Activated CD8-positive, alpha-beta T cell treated with anti-CD3 and anti-CD28 coated beads, Interleukin-2, amount 10 ng/mL, durations not matched to agents 7 days and 5 days (primary cell): ENCODE measurements at places on chromosomes 5 and 9.

DNA sequence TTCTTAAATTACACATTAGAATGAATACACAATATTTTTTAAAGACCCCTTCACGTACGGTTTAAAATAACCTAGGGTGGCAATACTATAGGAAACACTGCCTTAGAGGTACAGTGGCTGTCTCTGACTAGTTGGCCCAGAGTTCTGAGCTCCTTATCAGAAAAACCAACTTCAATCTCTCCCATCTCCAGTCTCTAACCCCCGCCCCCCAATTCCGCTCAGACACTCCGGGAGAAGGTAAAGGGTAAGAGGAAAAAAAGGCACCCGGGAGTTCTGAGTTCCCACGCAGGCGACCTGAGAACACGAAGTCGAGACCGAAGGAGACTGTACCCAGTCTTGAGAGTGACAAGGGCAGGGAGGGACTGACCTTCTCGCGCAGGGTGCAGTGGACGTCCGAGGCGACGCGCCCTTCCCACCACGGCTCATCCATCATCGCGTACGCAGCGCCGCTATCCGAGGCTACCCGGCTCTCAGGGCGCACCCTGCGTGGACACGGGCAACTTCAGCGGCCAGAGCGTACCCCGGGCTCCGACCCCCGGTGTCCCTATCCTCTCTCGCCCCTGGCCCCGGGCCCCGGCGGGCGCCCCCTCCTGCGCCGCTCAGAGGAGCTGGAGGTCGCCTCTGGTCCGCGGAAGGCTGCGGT is 752 bp downstream of the CCNJL start:
- no peak for DNase-seq

DNA sequence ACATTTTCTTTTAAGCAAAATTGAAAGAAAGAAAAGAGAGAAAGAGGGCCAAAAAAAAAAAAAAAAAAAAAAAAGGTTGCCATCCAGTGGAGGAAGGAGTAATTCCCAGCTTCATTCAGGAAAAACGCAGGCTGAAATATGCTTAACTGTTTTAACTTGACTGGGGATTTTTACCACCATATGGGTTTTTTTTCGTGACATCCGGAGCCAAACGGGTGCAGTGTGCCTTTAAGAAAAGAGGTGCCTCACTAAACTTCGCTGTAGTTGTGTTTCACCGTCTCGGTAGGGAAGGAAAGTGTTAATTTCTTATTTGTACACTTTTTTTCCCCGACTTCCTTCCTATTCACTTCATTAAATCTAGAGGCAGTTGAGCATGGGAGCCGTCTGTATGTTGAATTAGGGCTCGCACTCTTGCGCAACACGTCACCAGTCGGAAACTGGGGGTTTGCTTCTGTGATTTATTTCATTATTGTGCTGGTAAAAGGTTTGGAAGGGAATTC is 143.0 kb downstream of the SMARCA2 start:
- DNase-seq = peak; percentile 51

DNA sequence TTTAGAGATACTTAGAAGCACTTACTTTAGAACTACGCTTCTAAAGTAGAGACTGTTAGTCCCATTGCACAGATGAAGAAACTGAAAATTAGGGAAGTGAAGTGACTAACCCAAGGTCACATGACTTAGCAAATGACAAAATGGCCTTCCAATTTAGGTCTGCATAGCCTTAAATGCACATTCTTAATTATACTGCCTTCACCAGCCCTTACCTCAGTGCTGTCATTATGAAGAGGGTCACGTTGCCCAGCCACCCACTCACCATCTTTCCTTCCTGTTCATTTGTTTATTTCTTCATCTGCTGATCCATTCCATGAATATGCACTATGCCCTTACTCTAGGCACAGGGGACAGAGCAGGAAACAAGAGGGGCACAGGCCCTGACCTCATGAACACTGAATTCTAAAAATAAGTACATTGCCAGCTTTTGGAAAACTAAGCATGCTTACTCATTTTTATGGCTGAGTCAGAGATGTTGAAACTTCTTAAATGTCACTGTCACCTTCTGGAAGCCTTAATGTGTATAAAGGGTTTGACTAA is 8.6 kb downstream of the HAVCR2 start:
- DNase-seq = no peak

GRCh38 chr5:142411656-142412425 is 87.0 kb upstream of the SPRY4 start:
- DNase-seq = no peak

GRCh38 chr9:136171801-136172411 is 33.0 kb downstream of the LHX3 start:
- DNase-seq = no peak

GRCh38 chr9:126501383-126502331 is 112.1 kb upstream of the LMX1B start:
- DNase-seq = no peak

- no peak for DNase-seq
Observed at GRCh38 chr9:128891321-128892220, 9.6 kb downstream of the LRRC8A start.

GRCh38 chr9:128124873-128125579 is 2.5 kb downstream of the PTGES2 start:
- peak; percentile 51 for DNase-seq

GRCh38 chr9:4206718-4207117 is 93.2 kb downstream of the GLIS3 start:
- no peak for DNase-seq

DNA sequence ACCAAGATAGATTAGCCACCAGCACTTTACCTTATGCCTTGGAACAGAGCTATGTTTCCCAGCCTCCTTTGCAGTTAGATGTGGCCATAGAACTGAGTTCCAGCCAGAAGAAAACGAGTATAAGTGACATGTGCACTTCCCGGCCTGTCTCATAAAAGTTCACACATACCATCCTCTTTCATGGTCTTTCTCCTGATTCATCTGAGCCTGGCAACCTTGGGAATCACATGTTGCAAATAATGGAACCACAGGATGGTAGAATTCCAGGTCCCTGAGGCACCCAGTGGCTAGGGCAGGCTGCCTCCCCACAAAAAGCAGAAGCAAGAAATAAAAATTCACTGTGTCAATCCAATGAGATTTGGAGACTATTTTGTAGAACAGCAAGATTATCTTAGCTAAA is 128.1 kb downstream of the PDE4D start:
- no peak for DNase-seq

- DNase-seq = no peak
Observed at GRCh38 chr9:135214706-135215105, 127.2 kb downstream of the OLFM1 start.

DNA sequence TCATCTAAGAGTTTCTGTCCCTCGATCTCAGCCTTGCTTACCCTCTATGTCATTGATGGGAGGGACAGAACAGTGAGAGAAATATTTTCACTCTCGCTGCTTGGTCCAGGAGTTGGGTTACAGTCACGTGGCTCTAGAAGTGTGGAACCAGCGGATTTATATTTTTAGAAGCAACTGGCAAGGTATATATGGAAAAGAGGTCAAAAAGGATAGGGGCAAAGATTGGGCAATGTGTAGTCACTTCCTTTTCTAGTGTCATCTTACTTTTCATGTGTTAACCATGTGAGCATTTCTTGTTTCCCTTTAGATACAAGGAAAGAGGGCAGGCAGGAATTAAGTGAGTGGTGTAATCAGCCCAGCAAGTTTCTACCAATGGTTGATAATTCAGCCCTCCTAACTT is 111.5 kb upstream of the ZNF366 start:
- no peak for DNase-seq

GRCh38 chr5:116068028-116068632 is 16.7 kb upstream of the COMMD10 start:
- peak; percentile 62 for DNase-seq

GRCh38 chr5:180623411-180623834 is 26.0 kb downstream of the FLT4 start:
- no peak for DNase-seq

DNA sequence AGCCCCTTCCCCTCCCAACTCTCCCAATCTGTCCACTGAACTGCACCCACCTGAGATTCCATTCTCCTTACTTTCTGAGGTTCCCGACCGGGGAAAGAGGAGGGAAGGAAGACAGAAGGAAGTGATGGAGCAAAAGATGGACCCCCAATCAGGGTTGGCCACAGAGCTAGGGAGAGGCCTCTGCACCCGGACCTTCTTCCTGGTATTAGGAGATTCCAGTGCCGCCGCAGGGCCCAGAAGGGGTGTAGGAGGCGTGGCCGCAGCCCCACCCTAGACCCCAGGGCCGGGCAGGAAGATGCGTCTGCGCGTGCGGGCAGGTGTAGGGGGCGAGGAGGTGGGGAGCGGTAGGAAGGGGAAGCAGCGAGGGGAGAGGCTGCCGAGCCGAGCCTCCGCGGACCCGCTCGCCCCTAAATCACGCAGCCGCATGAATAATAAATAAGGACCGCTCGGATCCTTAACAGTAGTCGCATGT is 104.2 kb upstream of the MVB12B start:
- DNase-seq = peak; percentile 18

DNA sequence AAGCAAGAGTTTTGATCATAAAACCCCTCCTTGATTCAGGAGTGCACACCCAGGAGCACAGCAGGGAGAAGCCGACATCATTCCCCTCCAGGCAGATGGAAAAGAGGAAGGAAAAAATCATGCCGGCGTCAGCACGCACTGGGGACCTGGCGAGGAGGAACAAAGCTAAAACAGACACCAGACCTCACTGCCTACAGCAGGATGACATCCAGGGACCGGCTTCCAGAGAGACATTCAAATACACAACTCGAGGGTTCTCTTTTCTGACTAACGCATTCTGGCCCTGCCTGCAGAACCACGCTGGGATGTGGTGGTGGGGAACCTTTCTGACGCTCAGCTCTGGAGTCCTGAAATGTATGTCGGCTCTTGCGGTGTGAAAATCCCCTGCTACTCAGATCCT is 2.7 kb downstream of the UBAC1 start:
- no peak for DNase-seq

DNA sequence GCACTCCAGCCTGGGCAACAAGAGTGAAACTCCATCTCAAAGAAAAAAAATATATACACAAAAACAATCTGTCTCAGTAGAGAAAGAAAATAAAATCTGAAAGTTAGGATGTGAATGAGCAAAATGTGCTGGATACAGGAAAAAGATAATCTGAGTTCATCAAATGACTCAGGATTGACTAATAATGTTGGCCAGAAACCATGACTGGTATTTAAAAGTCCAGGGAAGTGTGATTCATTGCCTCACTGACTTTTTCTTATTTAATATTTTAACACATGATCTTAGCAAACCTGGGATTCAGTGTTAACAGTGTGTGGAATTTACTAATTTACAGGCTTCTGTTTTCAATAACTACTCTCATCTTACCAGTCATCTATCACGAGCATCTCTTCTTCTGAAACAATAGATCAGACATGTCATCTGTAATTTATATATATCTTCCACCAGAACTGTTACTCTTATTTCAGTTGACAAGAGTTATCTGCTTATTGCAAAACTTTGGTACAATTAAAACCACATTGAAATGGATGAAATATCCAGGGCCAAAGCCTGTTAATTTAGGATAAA is 256.7 kb downstream of the CDH12 start:
- no peak for DNase-seq

DNA sequence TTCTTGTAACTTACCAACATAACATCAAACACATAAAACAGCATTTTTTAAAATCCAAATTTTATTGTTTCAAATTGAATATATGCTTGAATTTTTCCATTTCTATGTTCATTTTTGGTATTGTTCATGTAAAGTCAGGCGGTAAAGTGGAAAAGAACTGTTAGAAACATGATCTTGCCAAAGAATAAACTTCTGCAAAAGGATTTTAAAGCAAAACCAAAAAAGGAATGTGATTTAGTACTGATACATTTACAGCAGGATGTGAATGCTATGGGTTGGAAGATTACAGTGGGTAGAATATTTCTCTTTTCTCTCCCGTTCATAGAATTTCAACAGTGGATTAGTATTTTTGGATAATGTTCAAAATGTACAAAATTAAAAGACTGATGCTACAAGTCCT is 277.2 kb upstream of the MPDZ start:
- no peak for DNase-seq

DNA sequence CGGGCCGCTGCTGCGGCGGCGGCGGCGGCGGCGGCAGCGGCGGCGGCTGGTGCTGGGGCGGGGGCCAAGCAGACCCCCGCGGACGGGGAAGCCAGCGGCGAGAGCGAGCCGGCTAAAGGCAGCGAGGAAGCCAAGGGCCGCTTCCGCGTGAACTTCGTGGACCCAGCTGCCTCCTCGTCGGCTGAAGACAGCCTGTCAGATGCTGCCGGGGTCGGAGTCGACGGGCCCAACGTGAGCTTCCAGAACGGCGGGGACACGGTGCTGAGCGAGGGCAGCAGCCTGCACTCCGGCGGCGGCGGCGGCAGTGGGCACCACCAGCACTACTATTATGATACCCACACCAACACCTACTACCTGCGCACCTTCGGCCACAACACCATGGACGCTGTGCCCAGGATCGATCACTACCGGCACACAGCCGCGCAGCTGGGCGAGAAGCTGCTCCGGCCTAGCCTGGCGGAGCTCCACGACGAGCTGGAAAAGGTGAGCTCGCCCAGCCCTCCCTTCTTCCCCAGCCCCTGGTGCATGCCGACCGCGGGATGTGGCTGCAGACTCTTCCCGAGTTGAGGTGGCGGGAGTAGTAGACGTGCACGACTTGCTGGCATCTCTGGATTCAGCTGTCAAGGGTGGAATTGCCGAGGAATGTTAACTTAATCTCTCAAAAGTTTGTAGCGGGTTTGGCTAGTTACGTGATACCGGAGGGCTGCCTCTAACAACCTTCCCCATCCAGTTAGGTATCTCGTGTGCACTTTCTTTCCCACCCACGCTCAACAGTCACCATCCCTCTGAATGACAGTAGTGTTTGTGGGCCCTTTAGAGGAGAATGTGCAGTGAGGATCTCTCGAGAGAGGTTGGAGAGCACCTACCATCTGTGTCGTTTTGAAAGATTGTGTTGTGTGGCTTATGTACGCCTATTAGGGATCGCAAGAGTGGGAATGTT is 932 bp downstream of the SLC12A2 start:
- peak; percentile 61 for DNase-seq

GRCh38 chr9:85053206-85053786 is 383.8 kb downstream of the NTRK2 start:
- DNase-seq = no peak

GRCh38 chr5:169279125-169279524 is 21.8 kb downstream of the SLIT3 start:
- no peak for DNase-seq

DNA sequence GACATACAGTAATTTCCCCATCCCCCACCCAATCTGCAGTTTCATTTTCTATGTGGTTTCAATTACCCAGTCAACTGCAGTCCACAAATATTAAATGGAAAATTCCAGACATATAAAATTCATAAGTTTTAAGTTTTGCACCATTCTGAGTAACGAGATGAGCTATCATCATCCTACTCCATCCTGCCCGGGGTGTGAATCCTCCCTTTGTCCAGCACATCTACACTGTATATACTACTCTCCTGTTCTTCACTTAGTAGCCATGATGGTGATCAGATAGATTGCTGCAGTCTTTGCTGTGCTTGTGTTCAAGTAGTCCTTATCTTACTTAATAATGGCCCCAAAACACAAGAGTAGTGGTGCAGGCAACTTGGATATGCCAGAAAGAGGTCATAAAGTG is 11.3 kb downstream of the OXCT1 start:
- DNase-seq = no peak

GRCh38 chr9:6243746-6244145 is 28.1 kb downstream of the IL33 start:
- DNase-seq = no peak

- no peak for DNase-seq
Observed at GRCh38 chr9:89839449-89839848, 234.6 kb downstream of the GADD45G start.
